ENCODE measurements at places on chromosomes 4 and X. TPM values are rescaled to one million over a fixed set of nuclear protein-coding genes. Genes with fewer than 3 reads are reported as not detected.

Gene HSPA4L
- 1.6 TPM for total RNA-seq

Gene RASSF6
- not detected for total RNA-seq

Gene ESX1
- not detected for total RNA-seq

Gene USP17L11
- not detected for total RNA-seq

Gene NPFFR2
- not detected for total RNA-seq

Gene ZDHHC15
- 3.7 TPM for total RNA-seq

Gene HMX1
- total RNA-seq, result not detected

Gene GRIA2
- total RNA-seq, result 3.1 TPM

Gene HSFX3
- not detected for total RNA-seq
